Activated CD4-positive, alpha-beta T cell treated with anti-CD3 and anti-CD28 coated beads for 48 hours (primary cell): ENCODE measurements at places on chromosomes 16 and 17.

DNA sequence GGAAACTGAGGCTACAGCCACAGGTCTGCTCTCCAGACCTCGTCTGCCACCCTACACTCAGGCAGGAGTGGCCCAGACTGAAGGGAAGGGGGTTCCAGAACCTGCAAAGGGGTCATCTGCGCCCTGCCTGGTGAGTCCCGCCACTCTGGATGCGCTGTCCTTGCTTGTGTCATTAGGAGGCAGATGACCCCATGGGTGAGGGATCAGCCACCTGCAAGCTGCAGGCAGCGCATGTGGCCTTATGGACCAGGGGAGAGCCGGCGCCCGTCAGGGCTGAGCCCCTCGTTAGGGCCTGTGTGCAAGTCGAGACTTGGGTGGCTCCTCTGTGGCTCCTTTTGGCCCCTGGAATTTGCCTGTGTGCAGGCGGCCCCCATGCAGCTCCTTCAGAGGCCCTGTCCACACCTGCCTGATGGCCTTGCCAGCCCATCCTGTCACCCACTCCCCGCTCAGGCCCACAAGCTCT is 5.7 kb downstream of the ZFPM1 start:
- DNase-seq, result no peak

DNA sequence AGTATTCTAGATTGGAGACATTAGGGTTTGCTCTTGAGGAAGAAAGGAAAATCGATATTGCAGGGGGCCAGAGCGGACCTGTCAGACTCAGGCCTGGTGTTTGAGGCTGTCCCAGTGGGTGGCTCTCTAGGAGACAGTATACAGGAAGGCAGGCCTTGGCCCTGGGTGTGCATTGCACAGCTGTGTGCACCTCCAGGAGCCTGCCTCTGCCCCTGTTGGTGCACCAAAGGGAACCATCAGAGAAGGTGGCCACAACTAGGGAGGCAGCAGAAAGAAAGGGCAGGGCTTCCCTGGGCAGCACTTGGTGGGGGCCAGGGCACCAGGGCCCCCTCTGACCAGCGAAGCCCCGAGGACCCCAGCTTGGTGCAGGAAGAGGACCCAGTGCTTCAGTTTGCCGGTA is 188.0 kb downstream of the NTN1 start:
- DNase-seq, result no peak

DNA sequence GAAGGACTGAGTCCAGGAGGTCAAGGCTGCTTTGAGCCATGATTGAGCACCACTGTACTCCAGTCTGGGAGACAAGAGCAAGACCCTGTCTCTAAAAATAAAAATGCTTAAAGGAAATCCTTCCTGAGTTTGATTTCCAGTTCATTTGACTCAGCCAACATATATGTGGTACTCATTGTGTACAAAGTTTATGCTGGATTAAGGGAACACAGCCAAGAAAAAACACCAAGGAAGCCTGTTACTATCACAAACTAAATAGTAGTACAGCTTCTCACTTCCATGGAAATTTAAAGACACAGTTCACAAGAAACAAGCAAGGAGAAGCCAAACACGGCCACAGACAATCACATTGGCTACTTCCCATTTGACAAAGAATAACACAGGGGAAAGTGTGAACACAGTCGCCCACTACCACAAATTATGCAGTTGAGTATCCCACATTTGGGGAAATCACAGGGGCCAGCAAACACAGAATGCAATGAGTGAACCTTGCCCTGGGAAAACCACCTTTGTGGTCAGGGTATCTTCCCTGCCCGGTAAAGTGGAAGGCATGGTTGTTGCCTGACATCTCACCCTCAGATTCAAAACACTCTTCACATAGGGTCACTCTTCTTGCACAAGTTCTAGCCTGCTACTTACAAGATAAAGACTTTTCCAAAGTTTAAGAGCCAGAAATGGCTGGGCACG is 14.5 kb downstream of the TEX14 start:
- no peak for DNase-seq

DNA sequence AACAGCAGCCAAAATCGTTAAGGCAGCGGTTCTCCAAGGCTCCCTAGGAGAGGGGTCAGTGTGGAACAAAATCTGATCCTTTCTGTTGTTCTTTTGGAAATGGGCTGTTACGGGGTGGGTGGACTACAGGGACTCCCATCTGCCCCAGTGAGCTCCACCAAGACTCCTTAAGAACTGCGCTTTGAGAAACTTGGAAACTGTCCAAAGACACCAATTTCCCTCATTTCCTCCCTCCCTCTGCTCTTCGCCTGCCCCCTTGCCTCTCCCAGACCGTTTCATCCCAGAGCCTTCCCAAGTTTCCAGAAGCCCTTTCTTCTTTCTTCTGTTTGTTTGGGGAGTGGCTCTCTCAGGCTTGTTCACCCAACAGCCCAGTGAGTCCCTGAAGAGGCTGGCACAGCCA is 205.4 kb downstream of the COPRS start:
- DNase-seq, result no peak

DNA sequence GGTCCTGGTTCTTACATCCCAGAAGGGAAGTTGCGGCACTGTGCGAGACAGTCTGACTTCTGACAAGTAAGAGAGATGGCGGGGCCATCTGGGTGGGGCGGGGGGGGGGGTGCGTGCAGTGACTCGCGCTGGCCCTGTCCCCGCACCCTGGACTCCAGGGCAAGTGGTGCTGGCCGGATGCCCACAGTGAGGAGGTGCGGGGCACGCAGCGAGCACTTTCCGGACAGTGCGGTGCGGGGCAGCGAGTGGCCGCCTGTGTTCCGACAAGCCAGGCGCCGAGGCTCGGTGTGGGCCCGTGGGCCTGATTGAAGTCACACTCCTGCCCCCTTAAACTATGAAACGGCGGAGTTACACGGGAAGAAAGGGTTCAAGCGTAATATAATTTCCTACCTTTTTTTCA is 106.4 kb downstream of the BANP start:
- DNase-seq, result no peak

- DNase-seq, result no peak
These were observed 1.3 kb upstream of the PCGF2 start for GRCh38 chr17:38749223-38750043.

DNA sequence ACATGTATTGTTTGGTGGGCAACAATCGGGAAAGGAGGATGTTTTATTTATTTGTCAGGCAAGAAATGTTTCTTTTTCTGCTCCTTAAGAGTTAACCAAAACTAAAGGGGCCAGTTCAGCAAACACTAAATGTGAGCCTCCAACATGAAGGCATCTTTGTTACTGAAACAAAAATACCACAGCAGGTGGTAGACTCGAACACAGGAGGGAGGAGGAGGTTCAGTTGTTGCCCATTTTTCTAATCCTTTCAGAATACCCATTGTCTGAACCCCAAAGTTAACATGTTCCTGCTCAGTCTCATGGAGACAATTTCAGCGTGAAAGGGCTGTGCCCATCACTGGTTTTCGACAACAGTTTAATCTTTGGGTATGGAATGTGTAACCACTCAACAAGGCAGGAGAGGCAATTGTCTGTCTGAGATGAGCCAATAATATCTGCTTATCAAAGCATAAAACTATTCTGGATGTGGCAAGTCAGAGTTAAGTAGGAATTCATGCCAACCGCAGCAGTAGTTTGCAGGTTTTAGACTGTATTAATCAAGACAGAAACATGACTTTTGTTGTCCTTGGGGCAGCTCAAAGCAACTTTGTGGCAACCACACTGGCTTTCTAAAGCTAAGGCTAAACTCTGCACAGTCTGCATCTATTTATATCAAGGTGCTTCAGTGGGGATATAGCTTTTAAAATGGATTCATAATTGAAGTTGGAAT is 211.7 kb downstream of the FTO start:
- DNase-seq, result no peak
